Muscle of leg (tissue), 16 donors: ENCODE measurements at places on chromosomes 1 and 21. TPM values are rescaled to one million over a fixed set of nuclear protein-coding genes. Genes with fewer than 3 reads are reported as not detected.
A peak's percentile ranks its signal among the peaks of the same experiment; 100 is the strongest.

Gene C4BPB
- total RNA-seq = 0.27 TPM

Gene C1orf87
- total RNA-seq = 0.71 TPM

DNA sequence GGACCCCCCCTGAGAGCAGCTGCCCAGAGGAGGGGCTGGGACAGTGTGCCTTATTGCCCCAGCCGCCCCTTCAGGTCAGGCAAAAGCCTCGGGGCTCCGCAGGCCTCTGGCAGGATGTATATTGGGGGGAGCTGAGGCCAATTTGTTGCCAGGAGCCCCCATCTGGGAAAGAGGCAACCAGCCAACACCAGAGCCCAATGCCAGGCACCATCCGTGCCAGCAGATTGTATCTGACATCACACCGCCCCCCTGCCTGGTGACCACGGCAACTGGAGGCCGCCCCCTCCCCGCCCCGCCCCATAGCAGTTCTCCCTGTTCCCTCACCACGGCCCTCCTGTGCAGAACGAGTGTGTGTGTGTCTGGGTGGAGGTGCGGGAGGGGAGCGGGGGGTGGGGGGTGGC lies 3.6 kb upstream of the PLEKHG5 start:
- peaks cover 68% of the 10 kb centered on the region for H3K4me1 ChIP-seq
- H3K4me3 ChIP-seq = no peak overlapping the region
- no peak overlapping the region for H3K27ac ChIP-seq

GRCh38 chr1:96863449-96863848 lies 141.9 kb downstream of the PTBP2 start:
- no peaks in the 10 kb centered on the region for H3K4me1 ChIP-seq
- peak; percentile 16 for DNase-seq
- no peaks in the 10 kb centered on the region for H3K36me3 ChIP-seq
- H3K4me3 ChIP-seq = no peak overlapping the region

GRCh38 chr1:41882068-41882477 lies 36.6 kb downstream of the HIVEP3 start:
- no peaks in the 10 kb centered on the region for H3K27me3 ChIP-seq
- no peak overlapping the region for H3K27ac ChIP-seq
- peaks cover 22% of the 10 kb centered on the region for H3K4me1 ChIP-seq
- H3K4me3 ChIP-seq = no peak overlapping the region

GRCh38 chr1:20480243-20480944 lies 5.6 kb downstream of the CAMK2N1 start:
- H3K4me3 ChIP-seq = no peak overlapping the region

DNA sequence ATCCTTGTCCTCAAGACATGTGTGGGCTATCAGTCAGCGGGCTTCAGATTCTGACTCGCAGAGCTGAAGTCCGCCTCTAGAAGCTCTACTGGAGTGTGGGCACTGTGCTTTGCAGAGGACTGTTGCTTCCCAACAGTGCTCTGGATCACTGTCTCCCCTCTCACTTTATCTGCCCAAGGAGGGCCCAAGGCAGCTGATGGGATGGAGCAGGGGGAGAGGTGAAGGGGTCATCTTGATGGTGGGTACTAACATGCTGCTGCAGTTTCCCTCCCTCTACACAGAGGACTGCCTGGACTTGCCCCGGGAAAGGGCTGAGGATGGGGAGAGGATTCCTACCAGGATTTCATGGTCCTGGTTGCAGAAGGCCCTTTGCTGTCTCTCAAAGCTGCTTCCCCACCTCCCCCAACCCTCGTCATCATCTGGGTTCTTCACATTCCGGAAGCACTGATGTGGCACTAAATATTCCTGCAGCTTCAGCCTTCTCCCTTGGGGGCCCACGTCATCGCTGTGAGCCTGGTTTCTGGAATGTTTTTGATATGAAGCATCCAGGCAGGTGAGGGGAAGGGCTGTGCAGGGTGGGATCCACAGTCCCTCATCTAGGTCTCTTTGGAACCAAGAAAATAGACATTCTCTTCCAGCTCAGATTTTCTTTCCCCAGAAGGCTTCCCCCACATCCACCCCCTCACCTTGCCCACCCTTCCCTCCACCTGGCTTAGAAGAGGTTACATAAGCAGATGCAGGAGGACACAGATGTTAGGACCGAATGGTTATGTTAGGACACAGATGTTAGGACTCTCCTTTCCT lies 23.2 kb downstream of the NUAK2 start:
- no peaks in the 10 kb centered on the region for H3K36me3 ChIP-seq
- H3K4me1 ChIP-seq = peaks cover 29% of the 10 kb centered on the region
- H3K27me3 ChIP-seq = peaks cover 4% of the 10 kb centered on the region
- H3K4me3 ChIP-seq = no peak overlapping the region

DNA sequence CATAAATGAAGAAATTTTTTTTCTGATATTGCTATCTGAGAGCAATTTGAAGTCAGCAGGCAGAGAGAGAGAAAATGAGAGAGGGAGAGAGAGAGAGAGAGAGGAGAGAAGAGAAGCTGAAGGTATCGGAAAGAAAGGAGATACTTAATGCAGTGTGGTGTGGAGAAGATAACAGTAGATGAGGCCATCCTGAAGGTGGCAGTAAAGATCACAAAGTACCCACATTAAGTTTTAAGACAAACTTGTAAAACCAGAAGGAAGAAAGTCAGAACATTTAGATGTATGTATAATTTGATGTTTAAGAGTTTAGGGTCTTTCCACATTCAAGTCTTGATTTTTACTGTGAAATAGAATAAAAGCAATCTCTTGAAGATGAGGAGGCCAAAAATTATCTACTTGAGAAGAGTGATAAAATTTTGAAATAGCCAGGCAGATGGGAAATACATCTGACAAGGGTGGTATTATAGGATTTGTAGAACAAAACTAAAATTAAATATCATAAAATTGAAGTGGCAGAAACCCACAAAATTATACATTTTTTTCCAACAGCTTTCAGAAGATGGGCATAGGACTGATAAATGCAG lies 1753.4 kb downstream of the MRPL39 start:
- no peaks in the 10 kb centered on the region for H3K4me1 ChIP-seq
- no peak overlapping the region for H3K27ac ChIP-seq
- H3K36me3 ChIP-seq = no peaks in the 10 kb centered on the region
- peak; percentile 60 for DNase-seq
